ENCODE measurements at places on chromosomes 16 and 17.

GRCh38 chr17:79932451-79933306, 93.4 kb upstream of the CBX4 start:
- DNase-seq, result no peak

DNA sequence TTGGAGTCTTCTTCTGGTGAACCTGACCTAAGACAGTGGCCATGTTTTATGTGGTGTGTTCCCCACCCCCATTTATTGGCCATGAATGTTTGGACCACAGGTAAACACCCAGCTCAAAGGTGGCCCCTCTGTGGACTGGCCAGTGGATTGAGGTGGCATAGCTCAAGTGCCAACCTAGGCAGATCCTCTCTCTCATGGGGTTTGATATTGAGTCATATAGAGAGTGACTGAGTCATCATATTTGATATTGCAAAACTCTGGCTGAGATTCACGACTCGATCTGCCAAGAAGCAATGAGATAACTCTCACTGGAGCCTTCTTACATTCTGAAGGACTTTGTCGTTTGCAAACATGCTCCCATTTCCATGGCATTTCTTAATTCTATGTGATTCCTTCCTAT, 10.5 kb upstream of the TEKT3 start:
- DNase-seq, result no peak

- DNase-seq, result no peak
Measured at GRCh38 chr17:72997559-72997958, 94.9 kb downstream of the SLC39A11 start.

DNA sequence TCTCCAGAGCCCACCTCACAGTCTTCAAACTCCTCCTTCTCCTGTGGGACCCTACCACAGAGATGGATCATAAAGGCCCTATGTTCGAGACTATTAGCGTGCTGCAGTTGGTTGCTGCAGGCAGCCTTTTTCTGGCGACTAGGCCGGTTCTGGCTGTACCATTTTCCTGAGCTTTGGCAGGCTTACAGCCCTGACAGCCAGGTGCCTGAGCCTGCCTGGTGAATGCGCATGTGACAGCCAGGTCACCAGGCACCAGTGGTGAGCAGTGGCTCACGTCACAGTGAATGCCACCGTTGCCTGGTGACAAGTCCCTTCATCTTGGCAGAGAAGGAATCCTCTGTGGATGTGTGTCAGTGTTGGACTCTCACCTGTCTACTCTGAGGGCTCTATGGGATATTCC, 978.8 kb downstream of the KCNJ18 start:
- DNase-seq, result no peak

DNA sequence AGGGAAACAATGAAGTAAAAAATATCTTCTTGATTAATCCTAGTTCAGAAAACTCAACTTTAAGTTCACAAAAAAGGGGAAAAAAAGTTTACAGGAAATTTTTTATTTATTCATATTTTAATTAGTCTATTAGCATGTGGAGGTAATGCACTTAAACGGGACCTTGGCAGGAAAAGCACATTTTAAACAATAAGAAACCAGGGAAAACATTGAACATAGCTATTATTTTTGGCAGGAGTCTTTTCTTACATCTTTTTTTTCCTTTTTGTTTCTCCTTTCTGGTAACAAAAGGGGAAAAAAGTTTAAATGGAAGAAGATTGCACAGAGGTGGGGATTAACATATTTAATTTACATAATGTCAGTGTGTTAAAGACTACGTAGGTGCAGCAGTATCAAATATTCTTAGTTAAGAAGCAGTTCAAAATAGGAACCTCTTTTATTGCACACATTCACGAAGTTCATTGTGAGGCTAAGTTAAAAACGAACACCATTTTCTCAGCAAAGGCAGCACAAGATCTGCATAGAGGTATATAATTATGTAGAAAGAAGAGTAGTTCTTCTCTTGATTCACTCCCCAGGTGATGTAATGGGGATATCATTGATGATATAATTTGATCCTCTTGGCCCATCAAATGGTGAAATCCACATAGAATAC, 940.5 kb downstream of the CDH11 start:
- no peak for DNase-seq

DNA sequence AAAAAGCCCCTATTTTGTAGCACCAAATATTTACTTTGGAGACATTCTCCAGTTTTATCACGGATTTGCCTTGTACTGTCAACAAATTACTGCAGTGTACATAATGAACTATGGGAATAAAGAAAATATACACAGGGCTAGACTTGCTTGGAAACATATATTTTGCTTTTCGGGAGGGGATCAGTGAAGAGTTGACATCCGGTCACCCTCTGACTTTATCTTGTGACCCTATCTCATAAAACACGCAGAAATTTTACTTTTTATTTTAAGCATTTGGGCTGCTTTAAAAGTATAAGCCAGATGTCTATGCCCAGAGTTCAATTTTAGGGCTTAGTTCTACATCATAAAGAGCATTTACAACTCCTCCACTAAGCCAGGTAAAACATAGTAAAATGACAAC, 630.7 kb downstream of the TOX3 start:
- no peak for DNase-seq

DNA sequence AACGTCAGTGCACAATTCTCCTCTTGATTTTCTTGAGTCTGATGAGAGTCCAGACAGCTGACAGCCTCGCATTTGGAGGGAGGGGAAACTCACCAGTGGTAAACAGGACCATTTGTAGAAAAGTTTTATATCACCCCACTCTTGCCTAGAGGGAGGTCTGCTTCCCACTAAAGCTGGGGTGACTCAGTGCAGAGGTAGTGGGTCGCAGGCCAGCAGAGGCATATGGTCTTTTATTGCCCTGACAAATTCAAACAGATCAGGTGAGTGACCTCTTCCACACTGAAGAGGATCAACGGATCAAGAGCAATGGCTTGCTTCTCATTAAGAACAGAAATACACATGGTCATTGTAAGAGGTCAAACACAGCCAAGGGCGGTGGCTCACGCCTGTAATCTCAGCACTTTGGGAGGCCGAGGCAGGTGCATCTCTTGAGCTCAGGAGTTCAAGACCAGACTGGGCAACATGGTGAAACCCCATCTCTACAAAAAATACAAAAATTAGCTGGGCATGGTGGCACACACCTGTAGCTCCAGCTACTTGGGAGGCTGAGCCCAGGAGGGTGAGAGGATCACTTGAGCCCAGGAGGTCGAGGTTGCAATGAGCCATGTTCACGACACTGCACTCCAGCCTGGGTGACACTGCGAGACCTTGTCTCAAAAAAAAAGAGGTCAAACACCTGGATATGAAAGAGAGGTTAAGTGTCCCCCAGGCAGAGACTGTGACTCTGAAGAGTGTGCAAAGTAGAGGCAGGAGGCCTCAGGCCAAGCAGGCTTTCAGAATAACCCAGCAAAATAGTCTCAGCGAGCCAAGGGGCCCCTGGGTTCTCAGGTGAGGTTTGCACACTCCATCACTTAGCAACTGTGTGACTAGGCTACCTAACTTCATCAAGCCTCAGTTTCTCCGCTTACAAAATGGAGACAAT, 56.5 kb upstream of the ERN1 start:
- DNase-seq, result no peak

- DNase-seq, result no peak
Measured at GRCh38 chr16:4373356-4373908, 1.8 kb downstream of the VASN start.

GRCh38 chr16:19963301-19963700, 78.7 kb upstream of the GPRC5B start:
- no peak for DNase-seq

DNA sequence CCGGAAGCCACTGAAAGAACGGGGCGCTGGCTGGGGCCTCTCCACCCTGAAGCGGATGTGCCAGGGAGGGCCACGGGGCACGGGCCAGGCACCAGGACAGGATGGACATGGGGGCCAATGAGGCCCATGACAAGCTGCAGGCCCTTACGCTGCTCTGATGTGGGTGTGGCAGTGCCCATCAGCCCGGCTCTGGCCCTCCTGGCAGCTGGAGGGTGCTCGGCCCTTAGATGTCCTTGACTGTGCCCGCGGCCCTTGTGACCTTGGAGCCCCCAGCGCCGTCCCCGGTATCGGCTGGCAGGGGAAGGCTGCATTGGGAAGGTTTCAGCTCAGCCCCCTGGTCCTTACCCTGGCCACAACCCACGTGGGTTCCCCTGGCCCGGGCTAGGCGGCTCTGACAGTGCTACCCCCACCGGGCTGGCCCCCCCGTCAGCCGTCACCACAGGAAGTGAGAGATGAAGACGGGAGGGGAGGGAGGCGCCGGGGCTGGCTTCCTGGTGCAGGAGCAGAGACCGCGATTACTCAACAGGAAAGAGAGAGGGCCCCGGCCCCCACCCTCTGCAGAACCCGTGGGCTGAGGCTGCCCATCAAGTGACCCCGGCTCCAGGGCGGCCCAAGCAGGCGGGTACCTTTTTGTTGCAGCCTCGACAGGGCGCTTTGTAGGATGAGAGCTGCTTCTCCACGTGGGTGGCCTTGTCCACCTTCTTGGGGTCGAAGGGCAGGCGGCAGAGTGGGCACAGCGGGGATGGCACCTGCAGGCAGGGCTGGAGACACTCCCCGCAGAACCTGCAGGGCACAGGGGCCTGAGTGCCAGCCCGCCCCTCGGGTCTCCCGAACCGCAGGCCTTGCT, 5.3 kb downstream of the RNF166 start:
- DNase-seq, result no peak

- DNase-seq, result no peak
Measured at GRCh38 chr16:89710709-89711564, 9.4 kb upstream of the SPATA2L start.

DNA sequence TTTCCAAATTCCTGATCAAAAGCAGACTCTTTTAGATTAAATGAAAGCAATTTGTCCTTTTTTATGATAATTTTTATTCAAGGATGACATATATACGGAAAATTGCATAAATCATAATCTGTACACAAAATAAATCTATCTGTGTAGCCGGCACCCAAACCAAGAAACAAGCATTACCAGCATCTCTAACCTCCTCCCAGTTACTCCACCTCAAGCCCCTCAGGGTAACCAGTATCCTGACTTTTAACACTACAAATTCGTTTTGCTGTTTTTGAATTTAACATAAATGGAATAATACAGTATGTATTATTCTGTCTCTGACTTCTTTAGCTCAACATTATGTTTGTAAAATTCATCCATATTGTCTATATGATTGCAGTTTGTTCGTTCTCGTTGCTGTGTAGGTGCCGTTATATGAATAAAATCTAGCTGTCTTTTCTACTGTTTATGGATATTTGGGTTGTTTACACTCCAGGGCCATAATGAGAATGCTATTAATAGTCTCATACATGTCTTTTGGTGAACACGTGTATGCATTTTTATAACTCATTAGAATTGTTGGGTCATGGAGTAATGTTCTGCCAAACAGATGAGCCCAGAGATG, 1.0 kb downstream of the TEKT1 start:
- DNase-seq, result no peak

DNA sequence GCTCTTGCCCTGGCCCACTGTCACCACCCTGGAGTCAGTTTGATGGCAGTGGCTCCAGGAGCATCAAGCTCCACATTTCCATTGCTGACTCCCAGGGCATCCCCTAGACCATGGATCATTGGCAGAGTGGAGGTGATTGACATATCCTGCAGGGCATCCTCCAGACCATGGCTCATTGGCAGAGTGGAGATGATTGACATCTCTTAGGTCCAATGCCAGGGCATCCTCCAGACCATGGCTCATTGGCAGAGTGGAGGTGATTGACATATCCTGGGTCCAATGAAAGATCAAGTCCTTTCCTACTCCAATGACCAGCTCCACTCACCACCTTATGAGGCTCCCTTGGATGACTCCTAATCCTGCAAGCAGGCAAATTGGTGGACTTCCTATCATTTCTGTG, 174.3 kb upstream of the NLRP1 start:
- no peak for DNase-seq

GRCh38 chr16:5891296-5891695, 793.7 kb upstream of the EEF2KMT start:
- no peak for DNase-seq

DNA sequence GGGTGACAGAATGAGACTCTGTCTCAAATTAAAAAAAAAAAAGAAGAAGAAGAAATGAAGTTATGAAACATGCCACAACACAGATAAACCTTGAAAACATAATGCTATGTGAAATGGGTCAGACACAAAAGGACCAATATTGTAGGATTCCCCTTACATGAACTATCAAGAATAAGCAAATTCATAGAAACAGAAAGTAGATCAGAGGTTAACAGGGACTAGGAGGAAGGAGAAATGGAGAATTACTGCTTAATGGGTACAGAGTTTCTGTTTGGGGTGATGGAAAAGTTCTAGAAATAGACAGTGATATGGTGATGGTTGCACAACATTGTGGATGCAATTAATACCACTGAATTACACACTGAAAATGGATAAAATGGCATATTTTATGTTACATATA, 16.3 kb downstream of the RANBP10 start:
- no peak for DNase-seq

GRCh38 chr16:46577988-46578579, 43.1 kb downstream of the SHCBP1 start:
- no peak for DNase-seq

- peak; percentile 90 for DNase-seq
Measured at GRCh38 chr17:3754458-3755334, 31.0 kb downstream of the HASPIN start.

DNA sequence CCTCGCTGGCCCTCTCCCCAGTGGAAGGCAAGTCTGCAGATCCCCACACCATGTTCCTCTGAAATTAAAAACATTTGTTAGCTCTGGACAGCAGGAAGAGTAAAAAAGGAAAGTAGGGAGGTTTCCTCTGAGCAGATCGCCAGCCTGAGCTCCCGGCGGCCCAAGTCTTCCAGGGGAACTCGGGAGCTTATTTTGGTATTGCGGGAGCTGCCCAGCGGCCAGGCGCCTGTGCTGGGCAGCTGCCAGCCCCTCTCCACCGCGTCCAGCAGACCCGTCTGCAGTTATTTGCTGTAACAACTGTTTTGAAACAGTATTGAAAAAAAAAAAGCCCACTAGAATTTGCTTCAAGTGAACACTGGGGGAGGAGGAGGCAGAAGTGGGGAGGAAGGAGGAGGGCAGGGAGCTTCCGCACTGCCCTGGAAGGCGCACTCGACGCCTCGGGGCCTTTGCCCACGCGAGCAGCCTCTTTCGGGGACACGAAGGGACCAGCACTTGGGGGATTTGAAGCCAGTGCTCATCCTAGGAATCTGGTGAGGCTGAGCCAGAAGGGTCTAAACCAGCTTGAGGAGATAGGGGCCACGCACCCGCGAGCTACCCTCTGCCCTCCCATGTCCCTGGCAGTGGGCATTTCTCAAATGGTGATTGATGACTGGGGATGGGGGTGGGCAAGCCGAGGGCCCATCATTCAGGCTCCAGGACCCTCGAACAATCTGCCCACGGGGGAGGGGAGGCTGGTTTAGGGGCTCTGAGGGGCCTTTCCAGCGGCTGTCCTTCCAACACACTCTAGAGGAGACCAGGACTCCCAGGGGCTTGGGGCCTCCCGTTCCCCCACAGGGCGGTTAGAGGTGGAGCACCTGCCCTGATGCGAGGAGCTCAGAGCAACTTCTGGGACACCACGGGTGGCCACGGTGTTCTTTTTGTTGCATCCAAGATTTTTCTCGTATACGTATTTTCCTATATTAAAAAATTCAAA, 3.0 kb upstream of the BAHCC1 start:
- no peak for DNase-seq

- DNase-seq, result no peak
Measured at GRCh38 chr17:59357929-59358328, 26.5 kb downstream of the YPEL2 start.

GRCh38 chr16:76277460-76278030, 344 bp downstream of the CNTNAP4 start:
- DNase-seq, result no peak

GRCh38 chr16:69942627-69943170, 8.4 kb upstream of the CLEC18A start:
- DNase-seq, result no peak

Measured in type B pancreatic cell (in vitro differentiated cells).